Neural crest cell (in vitro differentiated cells): ENCODE measurements at places on chromosomes 7 and 10. TPM values are rescaled to one million over a fixed set of nuclear protein-coding genes. Genes with fewer than 3 reads are reported as not detected.

Gene LIPM
- total RNA-seq, result not detected in 2 replicates

Gene OR6V1
- total RNA-seq, result not detected in 2 replicates

Gene SEMA3D
- total RNA-seq, result 22.7 and 26.3 TPM in 2 replicates

Gene ACTR3C
- total RNA-seq, result 0.49 and 0.61 TPM in 2 replicates

Gene NDUFB8
- 200 and 235 TPM in 2 replicates for total RNA-seq

Gene OR6B1
- total RNA-seq, result not detected in 2 replicates

Gene FAM180A
- total RNA-seq, result not detected in 2 replicates

Gene RAPGEF5
- 5.4 and 6.0 TPM in 2 replicates for total RNA-seq

Gene FBXO24
- total RNA-seq, result 0.50 and 0.61 TPM in 2 replicates

Gene DNAJC2
- total RNA-seq, result 28.9 and 36.9 TPM in 2 replicates

Gene FGFR2
- total RNA-seq, result 55.5 and 58.4 TPM in 2 replicates

Gene UNCX
- 2.4 and 2.7 TPM in 2 replicates for total RNA-seq

Gene IDI2
- total RNA-seq, result not detected in 2 replicates

Gene NAT16
- 0.70 and 1.7 TPM in 2 replicates for total RNA-seq

Gene FGL2
- not detected in 2 replicates for total RNA-seq

Gene AGR3
- not detected in 2 replicates for total RNA-seq

Gene MLLT10
- total RNA-seq, result 52.6 and 58.1 TPM in 2 replicates

Gene FAM237B
- not detected in 2 replicates for total RNA-seq

Gene NKX1-2
- total RNA-seq, result not detected in 2 replicates

Gene HMX2
- total RNA-seq, result not detected in 2 replicates

Gene ADIRF
- not detected in 2 replicates for total RNA-seq

Gene LDB3
- 0.56 and 1.0 TPM in 2 replicates for total RNA-seq

Gene PPP1R9A
- 21.2 and 22.7 TPM in 2 replicates for total RNA-seq

Gene CHAT
- 2.7 and 3.3 TPM in 2 replicates for total RNA-seq

Gene CLEC2L
- 0.39 and 0.65 TPM in 2 replicates for total RNA-seq

Gene STN1
- total RNA-seq, result 11.9 and 13.2 TPM in 2 replicates

Gene OPALIN
- total RNA-seq, result not detected in 2 replicates

Gene FRMPD2
- 0.26 TPM in 1 of 2 replicates, not detected in the other for total RNA-seq

Gene GHRHR
- total RNA-seq, result 0.84 TPM in 1 of 2 replicates, not detected in the other

Gene SNX8
- total RNA-seq, result 30.4 and 31.8 TPM in 2 replicates

Gene EPO
- total RNA-seq, result 0.23 and 0.30 TPM in 2 replicates

Gene TYW1B
- 2.7 and 3.4 TPM in 2 replicates for total RNA-seq

Gene TMEM26
- total RNA-seq, result 0.05 and 0.23 TPM in 2 replicates

Gene ANKRD30A
- total RNA-seq, result not detected in 2 replicates

Gene LRIT1
- total RNA-seq, result not detected in 2 replicates

Gene SMKR1
- total RNA-seq, result 2.5 and 5.3 TPM in 2 replicates

Gene LFNG
- 39.0 and 44.9 TPM in 2 replicates for total RNA-seq

Gene MMD2
- 0.25 TPM in 1 of 2 replicates, not detected in the other for total RNA-seq

Gene GRM3
- total RNA-seq, result 2.9 and 3.4 TPM in 2 replicates

Gene SUPV3L1
- total RNA-seq, result 35.6 and 39.4 TPM in 2 replicates

Gene MBL2
- total RNA-seq, result not detected in 2 replicates

Gene NKX6-2
- 0.32 TPM in 1 of 2 replicates, not detected in the other for total RNA-seq

Gene CLCN1
- total RNA-seq, result 0.09 TPM in 1 of 2 replicates, not detected in the other

Gene OPN1SW
- total RNA-seq, result not detected in 2 replicates

Gene ABCB4
- 5.8 and 6.7 TPM in 2 replicates for total RNA-seq

Gene HMX3
- not detected in 2 replicates for total RNA-seq

Gene EVX1
- 0.79 and 0.80 TPM in 2 replicates for total RNA-seq

Gene OR13A1
- 0.09 TPM in 1 of 2 replicates, not detected in the other for total RNA-seq
